ENCODE measurements at places on chromosomes 11 and 22.
A peak's percentile ranks its signal among the peaks of the same experiment; 100 is the strongest.

DNA sequence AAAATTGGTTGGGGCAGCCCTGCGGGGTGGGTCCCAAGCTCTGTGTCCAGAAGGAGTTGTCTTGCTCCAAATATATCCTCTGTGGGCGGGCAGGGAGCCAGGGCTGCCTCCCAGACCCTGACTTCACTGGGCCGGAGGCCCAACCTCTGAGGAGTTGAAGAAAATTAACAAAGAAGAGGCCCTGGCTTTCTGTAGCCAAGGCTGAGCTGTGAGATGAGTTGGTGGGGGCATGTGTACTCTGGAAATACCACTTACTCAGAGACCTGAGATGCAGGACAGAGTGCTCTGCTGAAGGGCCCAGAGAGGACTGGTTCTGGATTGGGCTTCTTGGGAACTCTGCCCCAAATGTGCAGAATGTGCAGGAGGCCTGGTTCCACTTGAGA, 96.3 kb downstream of the SWAP70 start:
- DNase-seq = no peak

GRCh38 chr11:34255101-34255500, 102.7 kb downstream of the ABTB2 start:
- no peak for DNase-seq

- DNase-seq = no peak
Measured at GRCh38 chr11:80451105-80451504, 1010.3 kb upstream of the TENM4 start.

GRCh38 chr11:71333473-71333872, 81.1 kb upstream of the SHANK2 start:
- peak; percentile 25 for DNase-seq

GRCh38 chr11:97557399-97557798, 1167.6 kb downstream of the JRKL start:
- DNase-seq = no peak

DNA sequence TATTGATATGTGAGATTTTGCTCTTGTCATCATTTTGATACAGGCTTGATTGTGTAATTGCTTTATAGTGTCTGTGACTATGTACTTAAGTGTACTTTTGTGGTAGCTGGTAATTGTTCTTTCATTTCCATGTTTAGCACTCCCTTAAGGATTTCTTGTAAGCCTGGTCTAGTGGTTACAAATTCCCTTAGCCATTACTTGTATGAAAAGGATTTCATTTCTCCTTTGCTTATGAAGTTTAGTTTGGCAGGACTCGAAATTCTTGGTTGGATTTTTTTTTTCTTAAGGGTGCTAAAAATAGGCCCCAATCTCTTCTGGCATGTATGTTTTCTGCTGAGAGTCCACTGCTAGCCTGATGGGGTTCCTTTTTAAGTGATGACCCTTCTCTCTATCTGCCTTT, 346.8 kb downstream of the JRKL start:
- DNase-seq = no peak

DNA sequence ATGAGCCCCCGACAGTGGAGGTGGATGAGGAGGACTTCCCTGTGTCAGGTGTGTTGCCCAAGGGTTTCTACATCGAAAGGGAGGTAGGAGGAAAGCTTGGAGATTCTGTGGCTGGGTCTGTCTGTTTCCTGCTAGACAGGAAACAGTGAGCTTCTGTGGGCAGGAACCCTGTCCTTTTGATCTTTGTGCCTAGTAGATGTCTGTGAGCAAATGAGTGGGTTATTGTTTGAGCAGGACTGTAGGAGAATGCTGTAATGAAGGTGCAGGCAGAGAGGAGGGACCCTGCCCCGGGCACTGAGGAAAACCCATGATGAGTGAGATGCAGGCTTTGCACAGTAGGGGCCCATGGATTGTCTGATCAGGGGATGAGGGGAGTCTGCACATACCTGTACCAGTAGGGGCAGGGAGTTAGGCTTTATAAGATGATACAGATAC, 14.0 kb downstream of the USP35 start:
- DNase-seq = peak; percentile 77

DNA sequence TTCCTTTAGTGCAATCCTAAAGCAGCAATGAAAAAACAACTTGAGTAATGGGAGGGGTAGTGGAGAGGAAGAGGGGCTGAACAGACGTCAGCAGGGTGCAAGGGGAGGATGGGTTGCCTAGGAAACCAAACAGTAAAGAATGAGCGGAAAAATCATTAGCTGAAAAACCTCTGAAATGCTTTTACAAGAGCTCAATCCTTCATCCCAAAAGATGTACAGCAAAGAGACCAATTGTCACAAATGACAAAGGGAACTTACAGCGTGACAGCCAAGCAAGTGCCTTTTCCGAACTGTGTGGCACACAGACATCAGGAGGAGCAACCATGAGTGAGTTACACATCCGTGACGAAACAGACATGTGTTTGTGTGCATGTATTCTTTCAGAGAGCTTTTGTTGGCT, 104.6 kb downstream of the SIK3 start:
- no peak for DNase-seq

- no peak for DNase-seq
Measured at GRCh38 chr22:20386336-20386735, 7.6 kb upstream of the ZNF74 start.
